Thoracic aorta (tissue), 2 donors: ENCODE measurements at places on chromosomes 3 and 15.
A peak's percentile ranks its signal among the peaks of the same experiment; 100 is the strongest.

DNA sequence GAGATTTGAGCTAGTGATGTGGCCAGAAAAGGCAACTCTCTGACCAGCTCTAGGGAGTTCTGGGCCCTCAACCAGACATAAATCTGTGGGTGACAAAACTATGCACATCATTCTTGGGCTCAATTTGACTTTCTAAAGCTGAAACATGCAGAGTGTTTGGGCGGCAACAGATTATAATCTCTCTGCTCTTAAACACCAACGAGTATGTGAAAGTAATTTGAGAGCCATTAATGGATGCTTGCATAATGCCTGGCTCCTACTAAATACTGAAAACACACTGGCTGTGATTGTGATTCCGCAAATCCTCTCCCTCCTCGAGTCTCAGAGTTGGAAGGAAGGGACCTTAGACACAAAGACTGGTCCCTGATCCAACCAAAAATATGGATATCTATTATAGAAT is 186.7 kb downstream of the UACA start:
- no peaks in the 10 kb centered on the region for H3K36me3 ChIP-seq
- H3K27me3 ChIP-seq = no peaks in the 10 kb centered on the region
- DNase-seq = no peak
- peaks cover 10% of the 10 kb centered on the region for H3K4me1 ChIP-seq

- H3K27me3 ChIP-seq = no peaks in the 10 kb centered on the region
- H3K4me3 ChIP-seq = no peak overlapping the region
- no peaks in the 10 kb centered on the region for H3K36me3 ChIP-seq
- no peak for DNase-seq
Observed at GRCh38 chr3:35254917-35255316, 384.4 kb upstream of the ARPP21 start.

DNA sequence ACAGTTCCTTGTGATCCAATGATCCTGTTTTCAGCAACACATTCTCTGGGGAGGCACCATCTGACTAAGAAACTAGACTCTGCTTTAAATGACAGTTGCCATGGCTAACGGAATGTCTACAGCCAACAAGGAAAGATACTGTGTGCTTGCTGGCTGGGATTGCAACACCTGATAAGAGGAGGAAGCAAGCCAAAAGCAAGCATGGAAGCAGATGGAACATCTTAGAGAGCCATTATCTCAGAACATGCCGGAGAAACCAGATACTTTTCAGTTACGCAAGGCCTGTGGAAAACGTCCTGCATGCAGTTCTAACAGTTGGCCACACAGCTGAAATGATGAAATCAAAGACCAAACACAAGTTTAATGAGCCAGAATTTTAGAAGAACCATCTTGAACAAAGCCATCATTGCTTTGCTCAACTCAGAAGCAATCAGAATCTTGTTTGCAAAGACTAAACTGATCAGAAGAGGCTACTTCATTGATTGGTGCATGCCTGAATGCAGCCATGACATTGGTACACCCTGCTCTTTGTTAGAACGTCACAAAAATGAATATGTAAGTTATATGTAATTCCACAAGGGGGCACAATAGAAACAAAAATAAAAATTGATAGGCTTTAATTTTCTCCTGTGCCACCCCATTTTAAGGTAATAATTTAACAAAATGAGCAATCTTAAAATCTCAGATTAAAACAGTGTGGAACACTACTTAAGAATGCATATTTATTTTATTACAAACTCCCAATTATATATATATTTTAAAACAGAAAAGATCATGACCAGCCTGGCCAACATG is 50.8 kb downstream of the GXYLT2 start:
- no peaks in the 10 kb centered on the region for H3K36me3 ChIP-seq
- peak overlapping the region; percentile 23 for H3K27ac ChIP-seq
- H3K4me3 ChIP-seq = peak overlapping the region; percentile 46

DNA sequence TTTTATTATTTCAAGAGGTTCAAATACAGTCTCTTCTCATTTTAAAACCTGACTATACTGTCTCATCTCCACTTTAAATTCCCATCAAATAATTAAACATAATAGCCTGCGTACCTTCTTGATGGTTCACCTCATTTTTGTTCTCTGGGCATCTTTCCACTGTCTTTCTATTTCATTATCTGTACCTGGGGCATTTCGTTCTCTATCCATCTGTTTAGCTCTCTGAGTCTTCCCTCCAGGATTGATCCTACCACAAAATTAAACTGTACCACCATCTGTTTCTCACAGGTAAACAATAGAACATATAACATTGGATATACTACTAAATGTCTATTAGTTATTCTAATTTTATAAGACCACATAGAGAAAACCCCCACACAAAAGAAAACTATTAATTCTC is 1331.4 kb downstream of the NSUN3 start:
- no peak for DNase-seq
- no peaks in the 10 kb centered on the region for H3K4me1 ChIP-seq
- H3K36me3 ChIP-seq = no peaks in the 10 kb centered on the region
- no peak overlapping the region for H3K4me3 ChIP-seq

DNA sequence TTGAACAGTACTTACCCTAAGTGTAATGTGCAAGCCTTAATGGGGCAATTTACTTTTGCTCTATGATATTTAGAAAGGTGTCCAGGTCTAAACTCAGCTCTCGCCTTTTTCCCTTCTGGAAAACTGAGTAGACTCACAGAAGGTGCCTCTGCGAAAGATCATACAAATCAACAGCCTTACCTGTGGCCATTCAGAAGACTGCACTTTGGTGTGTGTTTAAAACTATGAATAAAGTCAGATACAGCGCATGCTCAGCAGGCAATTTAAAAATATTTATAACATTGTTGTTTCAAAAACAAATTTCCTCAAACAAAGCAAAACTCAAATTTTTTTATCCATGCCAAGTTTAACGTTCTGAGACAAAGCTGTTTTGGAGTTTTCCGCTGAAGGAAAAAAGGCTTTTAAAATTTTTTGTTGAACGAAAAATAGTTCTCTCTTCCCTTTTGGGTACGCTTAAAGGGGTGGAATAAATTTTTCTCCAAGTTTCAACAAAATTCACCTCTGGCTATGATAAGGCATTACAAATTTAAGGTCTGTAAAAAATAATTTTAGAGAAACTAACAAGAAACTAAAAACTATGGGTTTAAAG is 156.3 kb downstream of the TIGIT start:
- no peak overlapping the region for H3K27ac ChIP-seq
- H3K4me1 ChIP-seq = peaks cover 9% of the 10 kb centered on the region
- no peaks in the 10 kb centered on the region for H3K27me3 ChIP-seq

DNA sequence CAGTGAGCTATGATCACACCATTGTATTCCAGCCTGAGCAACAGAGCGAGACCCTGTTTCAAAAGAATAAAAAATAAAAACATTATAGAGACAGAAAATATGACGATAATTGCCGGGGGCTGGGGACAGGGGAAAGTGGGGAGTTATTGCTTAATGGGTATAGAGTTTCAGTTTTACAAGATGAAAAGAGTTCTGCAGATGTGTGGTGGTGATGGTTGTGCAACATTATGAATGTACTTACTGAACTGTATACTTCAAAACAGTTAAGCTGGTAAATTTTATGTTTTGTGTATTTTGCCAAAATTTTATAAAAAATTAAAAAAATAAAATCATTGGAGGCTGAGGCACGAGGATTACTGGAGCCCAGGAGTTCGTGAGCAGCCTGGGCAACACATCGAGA is 24.8 kb upstream of the ZNF774 start:
- H3K27ac ChIP-seq = no peak overlapping the region
- no peaks in the 10 kb centered on the region for H3K4me1 ChIP-seq
- H3K4me3 ChIP-seq = no peak overlapping the region
- DNase-seq = no peak
- H3K27me3 ChIP-seq = no peaks in the 10 kb centered on the region
- H3K36me3 ChIP-seq = no peaks in the 10 kb centered on the region

- peaks cover 24% of the 10 kb centered on the region for H3K4me1 ChIP-seq
- H3K4me3 ChIP-seq = no peak overlapping the region
- H3K27me3 ChIP-seq = no peaks in the 10 kb centered on the region
- no peak for DNase-seq
- no peak overlapping the region for H3K27ac ChIP-seq
Observed at GRCh38 chr3:188749010-188749617, 422.7 kb upstream of the TPRG1 start.

DNA sequence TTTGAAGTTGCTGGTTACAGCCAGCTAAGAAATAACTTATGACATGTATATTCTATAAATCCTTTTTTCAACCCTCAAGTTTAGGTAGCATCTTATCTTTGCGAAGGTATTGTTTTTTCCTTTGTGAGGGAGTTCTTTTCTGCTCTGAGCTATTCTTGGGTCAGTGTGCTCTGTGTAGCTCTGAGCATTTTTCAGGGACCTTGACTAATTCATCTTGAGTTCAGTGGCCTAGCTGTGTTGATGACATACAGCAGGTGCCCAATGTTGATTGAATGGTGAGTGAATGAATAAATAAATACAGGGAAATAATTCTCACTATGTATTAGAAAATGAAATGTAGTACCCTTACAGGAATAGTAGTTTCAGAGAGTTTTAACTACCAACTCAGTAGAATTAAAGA is 335.3 kb downstream of the IL20RB start:
- no peaks in the 10 kb centered on the region for H3K4me1 ChIP-seq
- H3K36me3 ChIP-seq = no peaks in the 10 kb centered on the region
- H3K4me3 ChIP-seq = no peak overlapping the region
- no peaks in the 10 kb centered on the region for H3K27me3 ChIP-seq

GRCh38 chr15:59523702-59524101 is 85.7 kb downstream of the FAM81A start:
- H3K27ac ChIP-seq = no peak overlapping the region
- DNase-seq = no peak
- no peaks in the 10 kb centered on the region for H3K4me1 ChIP-seq
- H3K4me3 ChIP-seq = no peak overlapping the region

- H3K36me3 ChIP-seq = no peaks in the 10 kb centered on the region
- no peak overlapping the region for H3K4me3 ChIP-seq
- no peaks in the 10 kb centered on the region for H3K27me3 ChIP-seq
- H3K4me1 ChIP-seq = peaks cover 7% of the 10 kb centered on the region
- DNase-seq = no peak
- H3K27ac ChIP-seq = no peak overlapping the region
Observed at GRCh38 chr15:29860872-29861271, 38.6 kb upstream of the TJP1 start.
